ENCODE measurements at places on chromosomes 6 and 20.

DNA sequence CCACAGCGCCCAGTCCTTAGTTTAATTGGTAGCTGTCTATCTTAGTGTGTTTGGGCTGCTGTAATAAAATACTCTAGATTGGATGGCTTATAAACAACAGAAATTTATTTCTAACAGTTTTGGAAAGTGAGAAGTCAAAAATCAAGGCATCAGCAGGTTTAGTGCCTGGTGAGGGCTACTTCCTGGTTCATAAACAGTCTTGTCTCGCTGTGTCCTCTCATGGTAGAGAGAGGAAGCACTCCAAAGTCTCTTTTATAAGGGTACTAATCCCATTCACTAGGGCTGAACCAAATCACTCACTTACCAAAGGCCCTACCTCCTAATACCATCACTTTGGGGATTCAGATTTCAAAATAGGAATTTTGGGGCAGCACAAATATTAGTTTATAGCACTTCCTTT is 336.9 kb upstream of the RSPO3 start:
- no peak for DNase-seq

DNA sequence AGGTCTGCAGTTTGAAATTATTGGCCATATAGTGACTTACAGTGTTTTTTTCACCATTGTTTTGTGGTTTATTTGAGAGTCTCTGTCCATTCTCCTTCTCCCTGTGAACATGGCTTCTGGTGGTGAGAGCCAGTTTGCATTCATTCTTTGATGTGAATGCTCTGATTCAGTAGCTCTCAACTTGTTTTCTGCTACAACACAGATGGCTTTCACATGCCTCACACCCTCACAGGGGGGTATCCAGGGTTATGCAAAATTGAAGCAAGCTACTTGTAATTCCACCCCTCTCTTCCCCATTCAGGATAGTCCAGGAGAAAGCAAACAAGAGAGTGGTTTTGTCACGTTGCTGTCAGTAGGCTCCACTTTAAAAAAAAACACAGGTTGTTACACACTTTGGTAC is 55.6 kb downstream of the SLX4IP start:
- no peak for DNase-seq

- DNase-seq = no peak
Measured at GRCh38 chr20:53888510-53888909, 181.9 kb downstream of the BCAS1 start.

- no peak for DNase-seq
Measured at GRCh38 chr6:165819394-165819793, 156.4 kb upstream of the PDE10A start.

DNA sequence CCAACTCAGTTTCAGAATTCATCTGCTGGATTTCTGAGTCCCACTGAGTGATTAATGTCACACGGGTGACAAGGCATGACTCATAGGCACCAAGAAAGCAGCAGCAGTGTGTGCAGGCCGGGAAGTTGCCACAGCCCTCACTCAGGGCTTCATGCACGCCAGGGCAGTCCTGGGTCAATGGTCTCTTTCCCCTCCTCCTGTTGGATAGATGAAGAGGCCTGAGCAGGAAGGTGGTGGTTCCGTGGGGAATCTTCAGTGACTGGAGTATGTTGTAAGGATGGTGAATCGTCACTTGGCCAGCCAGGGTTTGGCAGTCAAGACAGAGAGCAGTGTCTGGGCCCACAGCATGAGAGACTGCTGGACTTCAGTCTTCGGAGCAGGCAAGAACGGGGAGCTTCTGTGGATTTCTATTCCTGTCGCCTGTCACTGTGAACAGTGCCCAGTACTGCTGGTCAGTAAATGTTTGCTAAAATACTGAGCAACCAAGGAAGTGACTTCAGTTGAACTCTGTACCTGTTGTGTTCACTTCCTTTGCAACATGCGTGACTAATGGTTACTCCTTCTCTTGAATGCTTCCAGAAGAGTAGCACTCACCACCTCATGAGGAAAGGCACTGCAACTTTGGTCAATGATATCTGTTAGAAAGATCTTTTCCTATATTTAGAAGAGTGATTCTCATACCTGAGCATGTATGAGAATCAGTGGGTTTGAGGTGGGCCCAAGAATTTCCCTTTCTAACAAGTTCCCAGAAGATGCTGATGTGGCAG is 62.0 kb upstream of the CD93 start:
- no peak for DNase-seq

- DNase-seq = no peak
Measured at GRCh38 chr20:35226126-35226883, at the start of gene MMP24. Gene MMP24 (plus strand): TSS chr20:35226690. CDS start chr20:35226739, 49 bp downstream.

Data from esophagus squamous epithelium (tissue), 5 donors.